Activated T-helper 1 cell treated with anti-CD3 and anti-CD28 coated beads, Interleukin-2, amount 50 U/mL, for 16 hours (primary cell): ENCODE measurements at places on chromosomes 1 and 21.

DNA sequence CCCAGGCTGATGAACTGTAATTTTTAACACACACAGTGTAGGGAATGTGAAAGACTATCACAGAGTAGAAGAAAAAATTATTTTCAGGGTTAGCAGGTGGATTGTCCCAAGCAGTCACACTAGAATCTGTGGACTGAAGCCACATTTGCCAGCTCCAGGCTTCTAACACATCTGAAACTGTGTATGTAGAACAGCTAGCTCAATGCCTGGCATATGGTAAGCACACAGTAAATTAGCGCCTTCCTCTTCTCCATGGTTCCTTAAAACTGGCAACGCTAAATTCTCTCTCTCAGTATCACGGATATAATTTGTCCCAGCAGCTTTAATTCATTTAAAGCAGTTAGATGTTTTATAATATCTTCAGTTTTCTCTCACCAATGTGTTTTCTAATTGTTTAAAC is 2.4 kb upstream of the NUDT17 start:
- no peak for DNase-seq

DNA sequence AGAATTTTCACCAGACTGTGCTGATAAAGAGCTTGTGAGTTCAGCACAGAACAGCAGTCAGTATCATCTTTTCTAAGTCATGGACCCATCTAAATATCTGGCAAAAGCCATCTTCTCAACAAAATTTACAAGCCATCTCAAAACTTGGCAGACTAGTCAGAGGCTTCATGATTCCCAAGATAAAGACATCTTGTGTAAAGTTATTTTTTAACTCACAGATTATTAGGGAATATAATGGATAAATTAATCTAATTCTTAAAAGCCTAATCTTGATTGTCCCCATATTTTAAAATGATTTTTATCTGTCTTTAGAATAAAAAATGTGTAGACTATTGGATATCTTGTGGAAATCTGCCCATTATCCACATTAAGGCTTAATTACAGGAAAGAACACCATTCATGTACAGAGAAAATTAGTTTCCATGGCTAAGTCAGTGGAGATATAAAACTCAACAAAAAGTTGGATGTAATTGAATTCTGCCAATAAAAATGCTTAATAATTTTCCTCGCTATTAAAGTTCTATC is 159.8 kb downstream of the ZP4 start:
- DNase-seq, result no peak

DNA sequence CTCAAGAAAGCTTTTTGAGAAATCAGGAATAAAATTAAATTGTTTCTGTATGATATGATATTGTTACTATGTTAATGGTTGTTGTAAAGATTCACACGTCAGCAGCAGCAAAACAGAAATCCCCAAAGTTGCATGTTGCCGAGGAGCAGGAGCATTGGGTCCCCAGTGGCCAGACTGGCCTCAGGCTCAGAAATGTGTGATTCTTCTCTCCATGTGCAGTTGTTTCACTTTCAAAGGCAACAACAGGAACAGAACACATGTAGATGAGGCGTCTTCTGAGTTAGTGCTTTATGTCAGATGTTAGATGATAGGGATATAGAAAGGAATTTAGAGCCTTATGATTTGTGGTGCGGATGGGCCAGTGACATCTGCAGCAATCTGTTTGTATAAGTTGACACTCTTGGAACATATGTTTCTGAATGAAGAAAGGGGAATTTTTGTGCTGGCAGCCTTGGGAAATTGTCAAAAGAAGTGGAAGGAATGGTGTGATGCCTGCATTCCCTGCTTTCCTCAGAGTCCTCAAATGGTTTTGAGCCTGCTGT is 2.1 kb upstream of the TTLL7 start:
- DNase-seq, result no peak

- DNase-seq, result no peak
Observed at GRCh38 chr1:8363767-8364301, 45.9 kb downstream of the SLC45A1 start.

DNA sequence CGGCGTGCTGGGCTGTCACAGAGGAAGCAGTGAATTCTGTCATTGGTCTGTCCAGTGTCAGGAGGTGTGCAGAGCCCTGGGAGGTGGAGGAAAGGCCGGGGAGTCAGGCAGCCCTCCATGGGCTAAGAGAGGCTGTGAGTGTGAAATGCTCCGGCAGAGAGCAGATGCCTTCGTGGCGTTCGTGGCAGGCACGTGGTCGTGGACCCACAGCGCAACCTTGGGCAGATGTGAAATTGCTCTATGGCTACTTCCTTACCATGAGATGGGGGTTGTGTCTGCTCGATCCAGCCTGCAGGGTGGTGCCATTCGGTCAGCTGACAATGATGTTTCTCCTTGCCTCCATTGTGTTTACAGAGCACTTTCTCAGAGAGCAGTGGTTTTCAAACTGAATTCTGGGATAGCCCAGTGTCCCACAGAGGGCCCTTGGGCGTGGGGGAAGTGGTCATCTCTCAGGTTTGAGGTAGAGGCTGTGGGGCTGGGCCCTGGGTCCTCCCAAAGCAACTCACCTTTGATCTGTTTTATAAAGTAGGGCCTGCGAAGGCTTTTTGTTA is 27.9 kb downstream of the TNFRSF1B start:
- no peak for DNase-seq

- peak; percentile 32 for DNase-seq
Observed at GRCh38 chr1:27045973-27046558, 33.4 kb upstream of the TENT5B start.

GRCh38 chr1:9145021-9145668 is 16.2 kb upstream of the GPR157 start:
- DNase-seq, result no peak

- DNase-seq, result no peak
Observed at GRCh38 chr1:55318116-55318817, 103.1 kb upstream of the USP24 start.

DNA sequence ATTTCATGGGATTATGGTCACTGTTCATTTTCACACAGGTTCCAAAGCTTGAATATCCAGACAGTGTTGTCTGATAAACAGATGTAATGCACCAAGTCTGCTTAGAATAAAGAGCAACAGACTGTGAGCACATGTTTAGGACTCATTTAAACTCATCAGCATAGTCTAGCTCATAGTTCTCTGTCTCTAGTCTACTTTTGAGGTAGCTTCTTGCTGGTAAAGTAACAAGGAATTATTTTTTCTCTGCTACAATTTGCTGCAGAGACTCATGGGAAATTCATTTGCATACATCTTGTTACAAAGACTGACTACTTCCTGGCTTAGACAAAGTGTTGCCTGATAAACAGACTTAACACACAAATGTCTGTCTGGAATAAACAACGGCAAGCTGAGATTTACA is 187.2 kb downstream of the NFIA start:
- no peak for DNase-seq

- DNase-seq, result no peak
Observed at GRCh38 chr1:46535063-46535462, 16.4 kb downstream of the KNCN start.

- DNase-seq, result no peak
Observed at GRCh38 chr1:94026619-94027380, 94.1 kb downstream of the ABCA4 start.

GRCh38 chr1:45442272-45442671 is 48.7 kb downstream of the TESK2 start:
- no peak for DNase-seq

DNA sequence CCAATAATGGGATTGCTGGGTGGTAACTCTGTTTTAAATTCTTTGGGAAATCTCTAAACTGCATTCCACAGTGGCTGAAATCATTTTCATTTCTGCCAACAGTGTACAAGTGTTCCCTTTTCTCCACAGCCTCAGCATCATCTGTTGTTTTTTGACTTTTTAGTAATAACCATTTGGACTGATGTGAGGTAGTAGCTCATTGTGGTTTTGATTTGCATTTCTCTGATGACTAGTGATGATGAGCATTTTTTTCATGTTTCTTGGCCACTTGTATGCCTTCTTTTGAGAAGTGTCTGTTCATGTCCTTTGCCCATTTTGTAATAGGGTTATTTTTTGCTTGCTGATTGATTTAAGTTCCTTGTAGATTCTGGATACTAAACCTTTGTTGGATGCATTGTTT is 131.9 kb upstream of the B3GALT2 start:
- DNase-seq, result no peak

DNA sequence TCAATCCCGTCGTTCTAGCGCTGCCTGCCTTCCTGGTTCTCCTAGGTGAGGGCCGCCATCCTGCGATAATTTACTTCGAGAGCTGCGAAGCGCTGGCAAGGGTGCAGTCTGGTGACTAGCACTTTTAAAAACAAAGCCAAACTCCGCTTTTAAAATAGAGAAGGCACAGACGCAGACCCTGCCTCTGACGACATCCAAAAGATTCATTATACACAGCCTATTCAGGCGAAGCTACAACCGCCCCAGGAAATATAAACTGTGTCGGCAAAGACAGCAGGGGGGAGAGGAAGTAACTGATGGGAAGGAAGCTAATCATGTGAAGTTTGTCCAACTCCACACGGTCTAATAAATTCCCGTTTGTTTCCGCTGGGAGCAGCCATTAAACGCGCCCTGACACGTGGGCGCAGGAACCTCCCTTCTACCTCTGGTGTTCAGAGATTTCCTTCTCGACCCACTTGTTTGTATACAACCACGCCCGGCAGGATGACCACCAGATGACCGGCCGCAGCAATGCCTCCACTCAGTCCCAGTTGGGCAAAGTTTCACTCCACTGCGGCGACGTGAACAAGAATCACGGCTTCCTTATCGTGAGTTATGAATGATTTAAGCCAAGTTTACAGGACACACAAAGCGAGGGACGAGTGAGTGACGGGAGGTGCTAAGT is 1.3 kb downstream of the GNG12 start:
- no peak for DNase-seq

GRCh38 chr1:118247593-118247992 is 62.6 kb upstream of the SPAG17 start:
- no peak for DNase-seq

- DNase-seq, result no peak
Observed at GRCh38 chr1:30725450-30726095, 2.2 kb upstream of the MATN1 start.

DNA sequence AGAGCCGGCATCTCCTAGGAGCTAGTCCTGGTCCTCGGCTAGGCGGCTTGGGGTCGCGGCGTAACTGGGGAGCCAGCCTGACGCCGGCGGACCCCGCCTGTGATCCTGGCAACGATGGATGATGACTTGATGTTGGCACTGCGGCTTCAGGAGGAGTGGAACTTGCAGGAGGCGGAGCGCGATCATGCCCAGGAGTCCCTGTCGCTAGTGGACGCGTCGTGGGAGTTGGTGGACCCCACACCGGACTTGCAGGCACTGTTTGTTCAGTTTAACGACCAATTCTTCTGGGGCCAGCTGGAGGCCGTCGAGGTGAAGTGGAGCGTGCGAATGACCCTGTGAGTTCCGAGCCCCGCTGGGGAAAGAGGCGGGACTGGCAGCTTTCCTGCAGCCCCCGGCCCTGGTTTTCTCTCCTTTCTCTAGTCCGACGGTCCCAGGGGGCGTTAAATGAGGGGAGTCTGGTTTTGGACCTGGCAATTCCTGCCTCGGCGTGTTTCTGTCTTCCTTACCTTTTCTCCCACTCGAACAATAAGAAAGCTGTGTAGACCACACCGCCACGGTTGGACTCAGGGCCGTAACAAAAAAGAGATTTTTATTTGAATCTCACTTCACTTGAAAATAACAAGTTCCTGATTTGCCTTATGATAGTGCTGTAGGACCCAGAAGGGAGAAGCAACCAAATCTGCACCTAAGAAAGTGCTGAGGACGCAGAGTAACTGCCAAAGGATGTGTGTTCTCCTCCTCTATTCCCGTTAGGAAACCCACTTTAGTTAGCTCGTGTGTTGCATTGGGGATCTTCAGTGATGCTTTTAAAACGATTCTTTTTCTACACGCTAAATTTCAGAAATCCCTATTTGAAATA is at the start of gene SPRTN:
TSS of gene SPRTN (plus strand) at position 24 of the 859 bp plus-strand sequence. CDS start at position 115, 91 bp downstream.
- DNase-seq, result no peak

DNA sequence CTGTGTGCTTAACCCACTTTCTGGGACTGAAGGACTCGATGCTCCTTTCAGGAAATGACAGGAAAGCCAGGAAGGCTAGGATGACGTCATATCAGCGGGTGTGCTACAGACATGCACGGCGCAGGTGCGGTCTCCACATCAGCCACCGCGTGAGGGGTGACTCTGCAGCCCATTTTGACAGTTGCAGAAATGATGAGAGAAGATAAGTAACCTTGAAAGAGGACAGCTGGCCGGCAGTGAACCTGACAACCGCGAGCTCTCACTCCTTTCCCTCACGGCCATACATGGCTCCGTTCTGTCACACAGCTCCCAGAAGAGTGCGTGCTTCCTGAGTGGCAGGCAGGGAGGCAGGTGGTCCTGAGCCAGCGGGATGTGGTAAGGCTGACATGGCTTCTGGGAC is 1.7 kb upstream of the KRTAP10-5 start:
- no peak for DNase-seq

- no peak for DNase-seq
Observed at GRCh38 chr1:22803833-22804232, 93.2 kb downstream of the EPHB2 start.

DNA sequence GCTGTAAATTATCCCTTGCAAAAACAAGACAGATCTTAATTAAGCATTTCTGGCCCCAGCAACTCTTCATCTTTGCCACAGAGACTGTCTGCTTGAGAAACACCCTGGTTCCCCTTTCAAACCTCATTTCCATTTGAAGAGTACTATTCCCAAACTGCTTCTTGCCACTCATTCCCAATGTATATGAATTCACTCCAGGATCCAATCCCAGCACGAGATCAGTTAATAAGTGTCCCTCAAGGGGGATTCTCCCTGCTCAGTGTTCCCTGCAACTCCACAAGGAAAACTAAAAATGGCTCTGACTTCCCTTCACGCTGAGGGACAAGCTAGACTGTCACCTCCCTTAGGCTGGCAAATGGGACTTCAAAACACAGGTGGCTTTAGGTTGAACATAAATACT is 173.2 kb downstream of the SIPA1L2 start:
- no peak for DNase-seq

- no peak for DNase-seq
Observed at GRCh38 chr21:9837946-9838737, 683.2 kb upstream of the TPTE start.

DNA sequence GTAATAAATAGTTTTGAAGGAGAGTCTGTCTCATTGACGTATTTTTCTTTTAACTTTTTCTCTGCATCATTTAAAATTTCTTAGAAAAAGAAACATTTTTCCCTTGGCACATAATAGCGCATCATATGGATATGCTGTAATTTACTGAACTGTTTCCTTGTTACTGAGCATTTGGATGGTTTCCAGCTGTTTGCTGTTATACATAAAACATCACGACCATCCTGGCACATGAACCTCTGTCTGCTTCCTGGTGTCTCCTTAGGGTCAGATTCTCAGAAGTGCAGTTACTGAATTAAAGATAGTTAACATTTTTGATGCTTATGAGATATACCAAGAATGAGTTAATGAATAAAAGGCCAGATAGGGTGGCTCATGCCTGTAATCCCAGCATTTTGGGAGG is 67.2 kb downstream of the BACE2 start:
- DNase-seq, result no peak

GRCh38 chr1:50246869-50247268 is 138.1 kb downstream of the ELAVL4 start:
- no peak for DNase-seq

- DNase-seq, result no peak
Observed at GRCh38 chr1:21952786-21953520, 15.8 kb upstream of the HSPG2 start.

DNA sequence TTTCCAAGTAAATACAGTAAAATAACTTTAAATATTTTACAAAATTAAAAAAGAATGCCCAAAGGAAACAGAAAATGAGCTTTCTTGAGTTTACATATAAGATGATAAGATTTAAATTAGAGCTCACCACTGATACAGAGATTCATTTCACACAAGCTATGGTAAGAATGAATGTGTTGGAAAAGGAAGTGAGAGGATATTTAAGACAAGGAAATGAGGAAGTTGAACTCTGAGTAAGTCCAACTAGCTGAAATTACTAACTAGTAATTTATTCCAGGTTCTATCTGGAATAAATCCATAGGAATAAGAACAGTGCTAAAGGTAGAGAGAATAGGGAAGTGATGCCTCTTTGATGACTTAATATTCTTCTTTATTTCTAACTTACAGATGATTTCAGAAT is 42.4 kb downstream of the FNBP1L start:
- DNase-seq, result no peak
